ENCODE measurements at places on chromosomes 7 and 10.

DNA sequence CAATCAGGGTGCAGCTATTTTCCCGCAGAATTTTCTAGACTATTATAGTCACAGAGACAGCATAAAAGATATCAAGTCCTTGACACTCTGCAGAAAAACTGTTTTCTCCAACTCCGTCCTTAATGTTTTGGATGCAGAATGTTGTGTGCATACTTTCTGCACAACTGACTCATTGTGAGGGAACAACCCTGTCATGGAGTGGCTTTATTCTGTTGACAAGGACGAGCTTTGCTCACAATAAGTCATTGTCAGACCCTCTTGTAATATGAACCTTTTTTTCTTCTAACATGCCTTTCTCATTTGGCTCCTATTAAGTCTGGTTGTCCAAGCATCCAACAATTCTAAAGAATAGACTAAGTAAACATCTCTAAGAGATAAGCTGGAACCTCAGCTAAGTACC is 17.3 kb downstream of the ABCB4 start:
- no peak for DNase-seq

DNA sequence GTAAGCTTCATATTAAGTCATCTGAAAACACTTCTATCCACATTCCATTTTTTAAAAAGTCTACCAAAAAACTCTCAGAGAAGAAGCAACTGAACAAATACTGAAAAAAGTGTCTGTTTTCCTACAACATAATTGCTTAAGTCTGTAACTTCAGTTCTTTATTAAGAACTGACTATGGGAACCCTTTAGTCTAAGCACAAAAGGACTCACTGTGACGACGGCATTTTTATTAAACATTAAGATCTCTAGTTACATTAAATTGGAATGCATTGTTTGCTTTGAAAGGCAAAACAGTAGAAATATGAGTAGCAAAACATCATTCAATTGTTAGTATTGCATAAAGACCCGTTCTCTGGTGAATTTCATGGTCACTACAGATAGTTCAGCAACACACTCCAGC is 5.8 kb upstream of the FAM3C start:
- DNase-seq, result no peak

DNA sequence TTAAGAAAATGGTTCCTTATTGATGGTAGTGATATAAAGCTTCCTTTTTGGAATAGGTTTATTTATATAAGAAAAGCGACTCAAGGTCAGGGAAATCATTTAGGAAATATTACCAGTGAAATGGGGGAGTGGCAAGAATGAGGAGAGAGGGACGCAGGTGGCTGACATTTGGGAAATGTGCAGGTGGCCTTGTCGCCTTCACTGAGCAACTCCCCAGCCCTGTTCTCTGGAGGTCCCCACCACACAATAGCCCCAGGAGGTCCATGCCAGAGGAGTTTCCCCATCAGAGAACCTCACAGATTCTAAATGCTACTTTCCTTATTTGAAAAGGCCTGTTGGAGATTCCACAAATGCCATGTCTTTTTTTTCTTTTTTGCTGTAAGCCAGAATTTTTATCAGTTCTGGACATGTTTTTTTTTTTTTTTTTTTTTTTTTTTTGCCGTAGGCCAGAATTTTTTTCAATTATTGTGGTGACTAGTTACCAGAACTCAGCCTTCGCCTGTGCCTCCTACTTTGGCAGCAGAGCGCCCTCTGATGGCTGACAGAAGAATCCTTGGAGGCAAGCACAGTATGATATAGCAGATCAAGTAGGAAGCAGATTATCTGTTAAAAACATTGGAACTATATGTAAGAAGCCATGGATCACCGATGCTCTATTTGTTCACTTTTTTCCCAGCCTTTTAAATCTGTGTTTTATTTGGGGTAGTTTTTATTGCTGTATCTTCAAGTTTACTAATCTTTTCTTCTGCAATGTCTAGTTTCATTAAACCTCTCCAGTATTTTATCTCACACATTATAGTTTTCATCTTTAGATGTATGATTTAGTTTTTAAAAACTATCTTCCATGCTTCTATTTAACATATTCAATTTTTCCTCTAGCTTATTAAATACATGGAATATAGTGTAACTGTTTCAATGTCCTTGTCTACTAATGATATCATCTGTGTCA is 18.6 kb downstream of the OPALIN start:
- no peak for DNase-seq

DNA sequence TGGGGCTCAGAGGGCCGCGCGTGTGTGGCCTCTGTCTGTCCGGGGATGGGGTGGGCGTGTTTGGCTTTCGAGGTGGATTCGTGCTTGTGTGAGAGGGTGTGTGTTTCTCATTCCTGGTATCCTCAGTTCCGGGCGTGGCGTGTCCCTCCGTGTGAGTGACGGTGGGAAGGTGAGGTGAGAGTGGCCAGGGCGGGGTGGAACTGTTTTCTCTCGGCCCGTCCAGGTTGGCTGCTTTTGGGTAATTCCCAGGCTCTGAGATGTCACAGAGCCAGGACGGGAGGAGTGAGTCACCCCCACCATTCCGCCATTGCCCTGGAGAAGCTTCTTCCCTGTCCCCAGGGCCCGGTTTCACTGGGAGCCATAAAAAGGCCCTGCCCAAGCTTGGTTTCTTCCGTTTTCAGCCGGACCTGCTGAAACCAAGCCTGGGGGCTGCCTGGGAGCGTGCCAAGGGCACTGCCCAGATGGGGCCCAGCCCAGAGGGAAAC is 21.3 kb upstream of the CLDN4 start:
- DNase-seq, result no peak

GRCh38 chr7:106111655-106112117 is 426 bp downstream of the SYPL1 start:
- DNase-seq, result no peak

DNA sequence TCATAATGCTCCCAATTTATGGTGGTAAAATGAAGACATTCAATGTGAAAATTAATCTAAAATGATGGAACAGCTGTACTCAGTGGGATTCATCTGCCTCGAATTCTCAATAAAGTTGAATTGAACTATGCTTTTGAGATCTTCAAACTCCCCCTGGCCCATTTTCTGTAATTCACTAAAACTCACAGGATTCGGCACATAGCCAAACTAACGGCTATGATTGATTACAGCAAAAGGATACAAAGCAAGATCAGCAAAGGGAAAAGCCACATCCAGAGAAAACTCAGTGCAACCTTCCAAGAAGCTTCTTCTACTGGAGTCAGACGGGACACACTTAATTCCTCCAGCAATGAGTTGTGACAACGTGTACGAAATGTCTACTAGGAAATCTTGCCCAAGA is 307.5 kb downstream of the CNTNAP2 start:
- DNase-seq, result no peak

DNA sequence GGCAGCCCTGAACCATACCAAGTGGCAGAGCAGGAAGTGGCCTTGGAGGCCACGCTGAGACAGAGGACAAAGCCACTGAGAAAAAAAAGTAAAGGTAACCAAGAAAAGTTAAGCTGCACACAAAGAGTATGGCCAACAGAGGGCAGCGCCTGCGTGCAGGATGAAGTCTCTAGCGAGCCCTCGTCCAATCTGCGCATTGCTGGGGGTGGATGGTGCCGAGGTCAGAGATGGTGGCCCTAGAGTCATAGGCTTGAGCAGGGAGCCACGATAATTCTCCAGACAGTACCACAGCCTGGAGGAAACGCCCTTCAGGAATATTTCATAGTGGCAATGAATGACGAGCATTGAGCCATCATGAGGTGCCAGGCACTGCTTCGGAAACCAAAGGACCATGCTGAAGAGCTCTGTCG is 9.7 kb downstream of the ATP6V0E2 start:
- DNase-seq, result peak; percentile 86

GRCh38 chr7:17184805-17185689 is 113.4 kb upstream of the AHR start:
- no peak for DNase-seq

- no peak for DNase-seq
Measured at GRCh38 chr7:142345811-142346210, 88.0 kb upstream of the PRSS58 start.

GRCh38 chr10:119362122-119362521 is 154.8 kb downstream of the GRK5 start:
- DNase-seq, result no peak

- peak; percentile 43 for DNase-seq
Measured at GRCh38 chr10:131697476-131698128, 203.2 kb upstream of the PPP2R2D start.

- no peak for DNase-seq
Measured at GRCh38 chr10:73340121-73340520, 18.5 kb downstream of the CFAP70 start.

DNA sequence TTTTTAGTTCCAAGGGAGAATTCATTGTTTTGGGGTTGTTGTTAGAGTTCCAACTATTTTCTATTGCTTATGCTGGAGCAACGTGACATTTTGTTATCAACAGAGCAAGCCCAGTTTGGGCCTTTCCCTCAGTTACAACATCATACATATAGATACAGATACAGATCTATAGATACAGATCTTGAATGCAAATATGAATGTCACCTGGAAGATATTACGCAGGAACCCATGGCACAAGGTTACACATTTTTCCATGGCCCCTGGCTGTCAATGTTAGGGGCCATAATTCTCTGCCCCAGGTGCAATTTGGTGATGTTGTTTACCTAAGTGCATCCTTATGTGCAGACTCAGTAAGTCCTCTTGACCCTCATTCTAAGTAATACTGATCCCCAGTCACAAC is 3.6 kb upstream of the PODXL start:
- DNase-seq, result no peak

DNA sequence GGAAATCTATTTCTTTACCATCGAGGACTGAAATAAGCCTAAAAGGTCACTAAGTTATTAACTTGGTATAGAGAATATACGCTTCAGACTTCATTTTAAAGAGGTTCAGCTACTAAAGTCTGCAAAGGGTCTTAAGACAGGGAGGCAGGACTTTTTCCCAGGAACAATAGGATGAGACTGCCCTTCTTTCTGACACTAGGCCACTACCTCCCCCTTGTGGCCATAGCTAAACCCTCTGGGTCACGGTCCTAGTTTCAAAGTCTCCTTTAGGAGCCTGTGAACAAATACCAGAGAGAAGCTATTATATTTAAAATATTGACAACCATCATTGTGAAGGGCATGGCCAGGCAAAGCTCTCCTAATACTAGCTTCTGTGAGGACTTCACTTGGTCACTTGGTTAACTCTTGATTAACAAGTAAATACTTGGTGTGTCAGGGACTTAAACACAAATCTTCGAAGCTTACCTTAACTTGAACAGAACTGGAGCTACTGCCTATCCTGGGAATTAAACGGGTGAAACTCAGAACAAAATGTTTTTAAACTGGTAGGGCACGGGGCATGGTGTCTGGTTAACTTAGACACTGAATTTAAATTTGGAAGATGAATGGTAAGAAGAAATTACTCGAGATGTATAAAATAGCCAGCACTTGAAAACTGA is 75.6 kb downstream of the CCDC6 start:
- no peak for DNase-seq
